T-helper 1 cell (primary cell): ENCODE measurements at places on chromosomes 16 and 17.

- no peak for DNase-seq
These were observed 6.5 kb upstream of the CCL23 start for GRCh38 chr17:36024106-36024869.

GRCh38 chr17:80138856-80139426, 8.0 kb downstream of the EIF4A3 start:
- no peak for DNase-seq

GRCh38 chr17:35683591-35683990, 47.8 kb upstream of the RASL10B start:
- DNase-seq, result no peak

- no peak for DNase-seq
These were observed 42.1 kb downstream of the MAP1LC3B start for GRCh38 chr16:87434146-87434667.

- no peak for DNase-seq
These were observed 347.4 kb downstream of the MAF start for GRCh38 chr16:79253100-79253631.

- DNase-seq, result no peak
These were observed 24.0 kb downstream of the REXO5 start for GRCh38 chr16:20830372-20830771.

DNA sequence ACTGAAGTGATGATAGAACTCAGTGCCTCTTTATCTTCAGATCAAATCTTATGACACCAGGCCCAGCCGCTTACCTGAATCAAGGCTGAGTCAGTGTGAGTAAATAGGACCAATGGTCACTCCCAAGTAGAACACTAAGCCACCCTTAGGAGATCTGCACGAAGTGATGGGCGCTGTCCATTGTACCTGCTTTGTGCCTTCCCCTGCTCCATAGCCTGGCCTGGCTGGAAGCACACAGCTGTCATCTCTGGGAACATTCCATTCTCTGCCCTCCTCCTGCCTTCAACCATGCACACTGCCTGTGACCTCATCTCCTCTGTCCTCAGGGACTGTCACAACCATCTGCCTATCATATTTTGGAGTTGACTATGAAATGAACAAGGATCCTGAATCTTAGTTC, 279.5 kb upstream of the ASIC2 start:
- no peak for DNase-seq

DNA sequence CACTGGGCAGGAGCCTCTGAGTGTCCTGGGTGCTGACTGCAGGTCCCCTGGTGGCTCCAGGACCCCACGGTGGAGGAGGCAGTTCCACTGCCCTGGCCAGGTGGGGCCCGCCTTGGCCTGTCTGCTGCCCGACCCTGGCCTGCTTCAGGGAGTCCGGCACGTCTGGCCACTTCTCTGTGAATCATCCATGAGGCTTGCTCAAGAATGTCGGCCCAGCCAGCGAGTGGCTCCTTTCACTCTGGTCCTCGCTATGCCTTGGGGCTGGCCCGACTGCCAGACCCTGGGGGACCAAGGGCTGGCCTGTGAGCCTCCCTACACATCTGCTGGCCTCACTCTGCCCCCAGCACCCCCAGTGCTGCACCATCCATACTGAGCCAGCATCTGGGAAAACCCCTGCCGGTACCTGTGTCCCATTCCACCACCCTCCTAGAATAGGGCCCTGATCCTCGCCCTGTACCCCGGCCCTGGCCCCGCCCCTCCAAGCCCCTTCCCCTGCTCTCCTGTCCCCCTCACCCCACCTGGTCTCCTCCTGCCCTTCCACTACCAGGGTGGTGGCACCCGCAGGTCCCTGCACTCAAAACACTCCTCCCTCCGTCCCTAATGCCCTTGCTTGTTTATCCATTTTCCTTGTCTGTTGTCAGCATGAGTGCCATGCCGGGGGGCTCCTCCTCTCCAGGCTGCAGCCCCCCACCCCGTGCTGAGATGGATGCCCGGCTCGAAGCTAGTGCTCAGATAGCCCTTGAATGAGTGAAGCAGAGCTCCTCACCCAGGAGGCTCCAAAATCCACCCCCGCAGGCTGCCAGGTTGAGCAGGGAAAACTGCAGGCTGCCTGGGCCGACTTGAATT, 35.5 kb downstream of the ADCY7 start:
- peak; percentile 7 for DNase-seq

DNA sequence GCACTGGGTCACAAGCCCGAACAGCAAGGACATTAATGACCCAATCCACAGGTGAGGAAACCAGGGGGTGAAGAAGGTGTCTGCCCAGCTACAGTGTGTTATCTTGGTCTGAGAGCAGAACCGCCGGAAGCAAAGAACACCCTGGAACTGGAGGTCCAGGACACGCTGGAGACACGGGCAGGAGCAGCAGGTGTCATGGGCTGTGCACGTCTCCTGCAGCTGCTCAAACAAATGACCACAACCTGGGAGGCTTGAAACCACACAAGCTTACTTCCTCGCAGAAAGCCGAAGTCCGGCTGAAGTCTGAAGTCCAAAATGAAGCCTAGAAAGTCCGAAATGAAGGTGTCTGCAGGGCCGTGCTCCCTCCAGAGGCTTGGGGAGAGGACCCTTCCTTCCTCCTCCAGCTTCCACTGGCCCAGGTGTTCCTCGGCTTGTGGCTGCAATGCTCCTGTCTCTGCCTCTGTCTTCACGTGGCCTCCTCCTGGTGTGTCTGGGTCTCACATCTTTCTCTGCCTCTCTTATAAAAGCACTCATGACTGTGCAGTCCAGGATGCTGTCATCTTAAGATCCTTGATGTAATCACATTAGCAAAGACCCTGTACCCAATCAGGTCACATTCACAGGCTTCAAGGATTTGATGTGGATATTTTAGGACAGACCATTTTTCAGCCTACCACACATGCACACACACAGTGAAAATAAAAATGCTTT, 351.2 kb downstream of the C16orf95 start:
- DNase-seq, result no peak

DNA sequence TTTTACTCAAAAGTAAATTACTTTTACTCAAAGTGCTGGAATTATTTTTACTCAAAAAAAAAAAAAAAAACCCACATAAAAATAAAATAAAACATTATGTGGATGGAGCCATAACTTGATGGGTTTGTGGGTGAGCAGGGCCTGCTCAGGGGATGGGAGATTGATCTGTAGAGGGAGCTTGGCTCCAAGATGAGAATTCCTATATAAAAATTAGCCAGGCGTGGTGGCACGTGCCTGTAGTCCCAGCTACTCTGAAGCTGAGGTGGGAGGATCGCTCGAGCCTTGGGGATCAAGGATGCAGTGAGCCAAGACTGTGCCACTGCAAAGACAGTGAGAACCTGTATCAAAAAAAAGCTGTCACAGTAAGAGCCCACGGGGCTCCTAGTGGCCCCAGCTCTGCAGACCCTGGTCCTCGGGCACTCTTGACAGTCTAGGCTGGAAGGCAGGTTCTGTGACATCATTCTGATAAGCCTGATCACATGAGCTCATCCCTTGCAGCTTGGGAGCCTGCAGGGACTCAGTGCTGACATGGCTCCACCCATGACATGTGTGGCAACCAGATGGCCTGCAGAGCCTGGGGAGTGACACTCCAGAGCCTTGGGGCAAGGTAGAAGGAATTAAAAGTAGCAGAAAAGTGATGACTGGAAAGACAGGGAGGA, 42.5 kb downstream of the ST3GAL2 start:
- no peak for DNase-seq

DNA sequence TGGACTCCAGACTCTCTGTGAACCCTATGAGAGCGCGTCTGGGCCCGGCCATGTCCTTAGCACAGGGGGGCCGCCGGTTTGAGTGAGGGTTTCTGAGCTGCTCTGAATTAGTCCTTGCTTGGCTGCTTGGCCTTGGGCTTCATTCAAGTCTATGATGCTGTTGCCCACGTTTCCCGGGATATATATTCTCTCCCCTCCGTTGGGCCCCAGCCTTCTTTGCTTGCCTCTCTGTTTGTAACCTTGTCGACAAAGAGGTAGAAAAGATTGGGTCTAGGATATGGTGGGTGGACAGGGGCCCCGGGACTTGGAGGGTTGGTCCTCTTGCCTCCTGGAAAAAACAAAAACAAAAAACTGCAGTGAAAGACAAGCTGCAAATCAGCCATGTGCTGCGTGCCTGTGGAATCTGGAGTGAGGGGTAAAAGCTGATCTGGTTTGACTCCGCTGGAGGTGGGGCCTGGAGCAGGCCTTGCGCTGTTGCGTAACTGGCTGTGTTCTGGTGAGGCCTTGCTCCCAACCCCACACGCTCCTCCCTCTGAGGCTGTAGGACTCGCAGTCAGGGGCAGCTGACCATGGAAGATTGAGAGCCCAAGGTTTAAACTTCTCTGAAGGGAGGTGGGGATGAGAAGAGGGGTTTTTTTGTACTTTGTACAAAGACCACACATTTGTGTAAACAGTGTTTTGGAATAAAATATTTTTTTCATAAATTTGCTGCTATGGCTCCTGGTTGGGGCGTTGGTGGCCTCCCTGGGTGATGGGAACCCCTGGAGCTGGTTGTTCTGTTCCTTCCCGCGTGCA, 23.1 kb downstream of the STAT5A start:
- DNase-seq, result no peak

DNA sequence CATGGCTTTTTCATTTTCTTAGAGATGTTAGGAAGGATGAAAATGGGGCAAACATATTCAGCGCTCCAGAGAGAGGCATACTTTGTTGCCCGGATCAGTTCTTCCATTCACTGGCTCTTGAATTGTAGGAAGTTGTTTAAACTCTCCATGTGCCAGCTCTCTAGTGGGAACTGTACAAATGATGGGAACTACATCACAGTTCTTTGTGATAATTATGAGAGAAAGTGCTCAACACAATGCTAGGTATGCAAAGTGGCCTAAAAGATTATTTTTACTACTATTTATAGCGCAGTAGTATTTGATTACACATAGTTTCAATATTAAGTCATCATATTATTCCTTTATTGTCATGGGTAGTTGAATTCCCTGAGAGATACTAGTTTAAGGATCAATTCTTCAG, 268.5 kb downstream of the RBFOX1 start:
- no peak for DNase-seq

DNA sequence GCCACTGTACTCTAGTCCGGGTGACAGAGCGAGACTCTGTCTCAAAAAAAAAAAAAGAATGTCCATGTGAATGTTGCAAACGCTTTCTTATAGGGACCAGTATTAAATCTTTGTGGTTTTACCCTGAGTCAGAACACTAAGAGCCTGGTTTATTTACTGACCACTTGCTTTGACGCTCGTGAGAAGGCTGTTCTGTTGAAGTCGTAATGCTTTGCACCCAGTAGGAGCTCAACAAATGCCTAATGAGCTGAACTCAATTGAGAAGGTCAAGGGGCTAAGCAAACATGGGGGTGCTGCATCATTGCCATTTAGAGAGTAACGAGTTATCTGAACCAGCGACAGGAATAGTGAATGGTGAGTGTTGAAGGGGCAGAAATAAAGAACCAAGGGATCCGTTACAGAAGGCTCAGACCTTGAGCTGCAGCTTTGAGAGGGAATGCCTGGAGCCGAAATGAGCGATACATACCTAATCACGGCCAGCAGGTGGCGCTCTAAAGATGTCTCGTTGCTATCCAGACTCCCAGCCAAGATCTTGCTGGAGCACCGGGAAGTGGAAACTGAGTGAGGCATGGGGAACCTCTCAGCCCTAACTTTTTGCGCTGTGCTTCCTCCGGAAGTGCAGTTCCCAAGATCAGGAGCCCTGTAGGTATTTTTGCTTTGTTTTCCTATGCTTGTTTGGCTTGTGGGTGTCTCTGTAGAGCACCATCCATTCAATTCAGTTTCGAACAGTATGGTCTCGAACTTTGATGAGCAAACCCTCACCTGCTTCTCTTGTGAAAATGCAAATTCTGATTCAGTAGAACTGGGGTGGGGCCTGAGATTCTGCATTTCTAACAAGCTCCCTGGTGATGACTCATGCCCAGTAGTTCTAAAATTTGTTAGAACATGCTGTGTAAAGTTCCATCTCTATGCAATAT, 12.6 kb upstream of the RNF222 start:
- peak; percentile 62 for DNase-seq

DNA sequence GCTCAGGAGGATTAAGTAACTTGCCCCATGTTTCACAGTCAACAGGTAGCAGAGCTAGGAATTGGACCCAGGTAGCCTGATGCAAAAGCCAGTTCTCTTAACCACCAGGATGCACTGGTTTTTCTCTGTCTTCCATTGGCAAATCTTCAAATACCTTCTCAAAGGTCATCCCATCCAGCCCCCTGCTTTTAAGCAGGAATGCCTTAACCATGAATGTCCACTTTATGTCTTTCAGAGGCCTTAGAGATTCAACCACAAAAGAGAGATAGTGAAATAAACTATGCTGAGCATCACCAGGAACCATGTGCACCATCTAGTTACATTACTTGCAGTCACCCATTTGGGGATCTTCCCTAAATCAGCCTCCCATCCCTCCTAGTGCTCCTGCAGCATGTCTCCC, 94.3 kb downstream of the C17orf67 start:
- no peak for DNase-seq
